ENCODE measurements at places on chromosomes 1 and 21.

- DNase-seq: no peak
Observed at GRCh38 chr1:89605692-89606091, 27.2 kb upstream of the LRRC8C start.

DNA sequence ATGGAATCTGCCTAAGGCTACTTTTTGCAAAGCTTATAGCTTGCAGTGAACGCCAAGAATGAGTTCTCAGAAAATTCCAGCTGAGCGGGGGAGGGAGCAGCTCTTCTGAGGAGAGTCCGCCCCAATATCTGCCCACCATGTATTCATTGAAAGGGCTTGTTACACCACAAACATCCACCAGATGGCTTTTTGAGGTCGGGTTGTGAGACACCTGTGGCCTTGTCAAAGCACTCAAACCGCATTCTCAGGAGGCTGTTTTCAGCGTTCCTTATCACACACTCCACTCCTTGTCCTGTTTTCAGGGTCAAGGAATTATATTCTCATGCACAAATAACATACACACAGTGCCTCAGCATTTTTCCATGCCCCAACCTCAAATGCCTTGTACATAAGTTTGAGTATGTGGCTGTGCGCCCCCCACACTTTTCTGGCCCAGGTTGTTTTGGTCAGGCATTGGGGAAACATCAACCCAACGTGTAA is 3.9 kb upstream of the C4BPB start:
- peak; percentile 65 for DNase-seq

DNA sequence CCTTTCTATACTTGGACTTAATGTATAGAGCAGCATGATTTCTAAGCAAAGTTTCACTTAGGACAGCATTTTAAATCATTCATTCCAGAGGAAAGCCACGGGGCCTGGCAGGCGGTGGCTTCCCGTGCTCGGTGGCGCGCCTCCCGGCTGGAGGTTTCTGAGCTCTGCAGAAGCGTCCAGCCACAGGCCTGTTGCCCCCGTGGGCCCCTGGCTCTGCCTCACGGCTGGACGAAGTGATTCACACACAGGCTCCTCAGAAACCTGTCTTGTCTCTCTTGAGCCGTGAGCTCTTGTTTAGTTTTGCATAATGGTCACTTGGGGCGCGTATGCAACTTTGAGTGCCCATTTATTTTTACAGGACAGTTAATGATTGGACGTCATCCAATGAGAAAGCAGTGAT is 22.1 kb upstream of the DIP2A start:
- no peak for DNase-seq

GRCh38 chr1:205344066-205344928 is 12.4 kb downstream of the KLHDC8A start:
- no peak for DNase-seq

DNA sequence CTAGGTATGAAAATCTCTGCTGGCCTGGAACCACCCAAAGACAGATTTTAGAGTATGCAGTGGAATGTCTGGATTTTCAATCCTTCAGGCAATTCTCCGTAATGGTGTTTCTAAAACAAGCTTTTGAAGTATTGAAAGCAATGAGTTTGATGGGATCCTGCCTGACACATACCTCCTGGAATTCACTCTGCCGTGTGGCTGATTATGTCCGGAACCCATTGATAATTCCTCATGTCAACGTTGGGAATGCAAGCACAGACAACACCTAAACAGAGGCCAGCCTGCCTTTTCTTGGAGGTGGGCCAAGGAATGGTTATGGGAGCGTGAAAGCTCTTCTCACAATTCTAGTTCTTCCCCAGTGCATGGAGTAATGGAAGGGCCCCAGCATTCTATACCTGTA is 168.9 kb upstream of the HMCN1 start:
- no peak for DNase-seq

DNA sequence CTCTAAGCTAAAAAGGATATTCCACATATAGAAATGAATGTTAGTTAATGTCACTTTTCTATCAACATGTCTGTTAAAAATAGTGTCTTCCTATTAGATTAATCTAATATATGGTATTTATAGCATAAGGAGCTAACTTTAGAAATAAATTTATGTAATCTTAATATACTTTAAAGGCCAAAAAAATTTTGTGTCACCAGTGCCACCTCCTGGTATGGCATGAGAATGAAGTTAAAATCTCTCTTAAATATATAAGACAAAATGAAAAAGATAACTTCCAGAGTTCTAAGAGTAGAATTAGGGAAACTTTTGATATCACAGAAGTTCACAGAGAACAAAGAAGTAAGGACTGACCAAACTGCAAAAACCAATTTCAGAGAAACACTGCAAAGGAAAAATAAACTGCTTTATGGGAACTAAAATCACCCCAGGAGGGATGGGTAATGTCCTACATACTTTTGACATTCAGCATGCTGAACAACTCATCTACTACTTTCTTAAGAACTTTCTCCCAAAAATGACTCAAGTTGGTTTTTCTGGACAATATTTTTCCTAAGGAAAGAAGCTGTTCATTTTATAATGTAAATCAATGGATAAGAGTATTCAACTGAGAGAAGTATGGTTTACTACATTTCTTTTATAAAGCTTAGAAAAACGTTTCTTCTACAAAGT is 82.8 kb downstream of the TRIM33 start:
- DNase-seq: no peak

DNA sequence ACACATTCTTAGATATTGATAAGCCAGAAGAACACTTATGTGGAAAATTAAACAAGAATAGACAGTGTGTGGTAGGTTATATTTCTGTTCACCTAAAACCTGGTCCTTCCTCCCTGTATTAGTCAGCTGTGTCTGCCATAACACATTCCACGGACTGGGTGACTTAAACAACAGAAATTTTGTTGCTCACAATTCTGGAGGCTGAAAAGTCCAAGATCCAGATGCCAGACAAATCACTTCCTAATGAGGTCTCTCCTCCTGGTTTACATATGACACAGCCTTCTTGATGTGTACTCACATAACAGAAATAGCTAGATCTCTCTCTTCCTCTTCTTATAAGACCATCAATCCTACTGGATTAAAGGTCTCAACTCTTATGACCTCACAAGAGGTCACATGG is 25.7 kb downstream of the JMJD4 start:
- no peak for DNase-seq

Measured in activated CD4-positive, alpha-beta T cell treated with anti-CD3 and anti-CD28 coated beads, Interleukin-2, Interleukin-4, amounts not matched to agents 100 ng/mL and 50 ng/mL, durations not matched to agents 16 hours and 8 hours (primary cell).